ENCODE measurements at places on chromosomes 2 and 18. TPM values are rescaled to one million over a fixed set of nuclear protein-coding genes. Genes with fewer than 3 reads are reported as not detected.

SLC11A1 gene
- 0.19 TPM for total RNA-seq

EML6 gene
- total RNA-seq: 1.0 TPM

AGXT gene
- total RNA-seq: not detected

NT5C1B gene
- not detected for total RNA-seq

WDR75 gene
- 46.5 TPM for total RNA-seq
